SK-N-MC (cell line): ENCODE measurements at places on chromosomes 2 and 18.

DNA sequence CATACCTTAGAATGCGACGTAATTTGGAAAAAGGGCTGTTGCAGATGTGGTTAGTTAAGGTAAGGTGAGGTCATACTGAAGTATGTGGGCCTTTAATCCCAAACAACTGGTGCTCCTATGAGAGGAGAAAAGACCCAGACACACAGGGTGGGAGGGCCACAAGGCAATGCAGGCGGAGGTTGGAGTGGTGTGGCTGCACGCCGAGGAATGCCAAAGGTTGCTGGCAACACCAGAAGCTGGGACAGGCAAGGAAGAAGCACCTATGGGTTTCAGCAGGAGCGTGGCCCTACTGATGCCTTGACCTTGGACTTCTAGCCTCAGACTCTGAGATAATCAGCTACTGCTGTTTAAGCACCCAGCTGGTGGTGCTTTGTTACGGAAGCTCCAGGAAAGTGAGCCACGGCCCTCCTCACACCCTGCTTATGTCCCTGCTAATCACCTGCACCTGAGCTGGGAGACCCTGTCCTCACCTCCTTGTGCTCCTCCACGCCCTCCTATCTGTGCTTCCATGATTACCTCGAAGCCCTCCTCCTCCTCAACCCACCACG lies 48.3 kb upstream of the LAMA1 start:
- DNase-seq, result no peak

- DNase-seq, result no peak
These were observed 63.8 kb upstream of the RTN4 start for GRCh38 chr2:55114082-55114481.

DNA sequence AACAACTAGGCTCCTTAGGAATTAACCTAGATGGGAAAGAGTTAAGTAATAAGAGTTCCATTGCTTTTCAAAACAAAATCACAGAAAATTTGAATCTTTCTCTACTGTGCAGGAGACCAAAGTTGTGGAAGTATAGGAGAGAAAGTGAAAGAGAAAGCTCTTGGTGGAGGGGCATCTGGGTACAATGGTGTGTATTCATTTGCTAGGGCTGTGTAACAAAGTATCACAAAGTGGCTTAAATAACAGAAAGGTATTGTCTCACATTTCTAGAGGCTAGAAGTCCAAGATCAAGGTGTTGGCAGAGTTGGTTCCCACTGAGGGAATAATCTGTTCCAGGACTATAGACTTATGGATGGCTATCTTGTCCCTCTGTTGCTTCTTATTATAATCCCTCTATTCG lies 50.5 kb upstream of the GORASP2 start:
- no peak for DNase-seq

GRCh38 chr2:121220995-121221394 lies 64.0 kb downstream of the TFCP2L1 start:
- no peak for DNase-seq

DNA sequence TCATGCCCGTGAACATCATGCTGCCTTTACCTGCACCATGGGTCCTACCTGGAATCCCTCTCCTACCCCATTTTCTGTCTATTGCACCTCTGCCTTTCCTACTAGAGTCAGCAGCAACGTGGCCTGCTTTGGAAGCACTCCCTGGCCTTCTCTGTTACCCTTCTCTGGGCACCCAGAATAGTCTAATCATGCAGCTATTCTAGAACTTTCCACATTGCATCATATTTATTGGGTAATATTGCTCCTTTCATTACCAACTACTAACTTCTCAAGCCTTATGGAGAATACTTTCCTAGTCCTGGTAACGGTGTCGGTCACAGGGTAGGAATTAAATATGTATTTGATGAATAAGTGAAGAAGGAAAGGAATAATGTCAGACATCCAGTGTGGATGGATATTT lies 33.3 kb upstream of the CREG2 start:
- no peak for DNase-seq

DNA sequence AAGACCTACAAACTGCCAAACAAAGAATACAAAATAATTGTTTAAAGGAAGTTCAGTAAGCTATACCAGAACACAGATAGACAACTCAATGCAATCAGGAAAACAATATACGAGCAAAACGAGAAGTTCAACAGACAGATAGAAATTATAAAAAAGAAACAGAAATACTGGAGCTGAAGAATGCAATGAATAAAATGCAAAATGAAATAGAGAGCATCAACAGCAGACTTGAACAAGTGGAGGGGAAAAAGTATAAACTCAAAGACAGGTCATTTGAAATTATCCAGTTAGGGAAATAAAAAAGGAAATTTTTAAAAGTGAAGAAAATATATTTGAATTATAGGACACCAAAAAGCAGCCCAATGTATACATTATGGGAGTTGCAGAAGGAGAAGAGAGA lies 43.6 kb downstream of the MDH1 start:
- DNase-seq, result no peak

DNA sequence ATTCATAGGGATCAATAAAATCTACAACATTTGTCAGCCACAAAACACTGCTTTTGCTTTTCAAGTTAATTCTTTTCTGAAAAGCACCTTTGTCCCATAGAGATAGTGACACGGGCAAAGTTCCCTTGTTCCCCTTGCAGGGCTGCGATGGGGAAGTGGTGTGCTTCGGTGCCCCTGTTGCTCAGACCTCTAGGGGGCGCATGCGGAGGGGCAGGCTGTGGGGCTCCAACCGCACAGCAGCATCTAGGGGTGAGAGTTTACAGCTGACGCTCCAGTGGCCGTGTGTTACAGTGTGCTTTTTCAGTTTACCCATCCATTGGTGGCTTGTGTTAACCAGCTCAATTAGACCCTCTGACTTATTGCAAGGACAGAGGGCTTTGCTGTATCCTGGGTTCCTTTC lies 1432.2 kb upstream of the ACVR2A start:
- no peak for DNase-seq

- no peak for DNase-seq
These were observed 36.3 kb downstream of the PREPL start for GRCh38 chr2:44324971-44325426.

DNA sequence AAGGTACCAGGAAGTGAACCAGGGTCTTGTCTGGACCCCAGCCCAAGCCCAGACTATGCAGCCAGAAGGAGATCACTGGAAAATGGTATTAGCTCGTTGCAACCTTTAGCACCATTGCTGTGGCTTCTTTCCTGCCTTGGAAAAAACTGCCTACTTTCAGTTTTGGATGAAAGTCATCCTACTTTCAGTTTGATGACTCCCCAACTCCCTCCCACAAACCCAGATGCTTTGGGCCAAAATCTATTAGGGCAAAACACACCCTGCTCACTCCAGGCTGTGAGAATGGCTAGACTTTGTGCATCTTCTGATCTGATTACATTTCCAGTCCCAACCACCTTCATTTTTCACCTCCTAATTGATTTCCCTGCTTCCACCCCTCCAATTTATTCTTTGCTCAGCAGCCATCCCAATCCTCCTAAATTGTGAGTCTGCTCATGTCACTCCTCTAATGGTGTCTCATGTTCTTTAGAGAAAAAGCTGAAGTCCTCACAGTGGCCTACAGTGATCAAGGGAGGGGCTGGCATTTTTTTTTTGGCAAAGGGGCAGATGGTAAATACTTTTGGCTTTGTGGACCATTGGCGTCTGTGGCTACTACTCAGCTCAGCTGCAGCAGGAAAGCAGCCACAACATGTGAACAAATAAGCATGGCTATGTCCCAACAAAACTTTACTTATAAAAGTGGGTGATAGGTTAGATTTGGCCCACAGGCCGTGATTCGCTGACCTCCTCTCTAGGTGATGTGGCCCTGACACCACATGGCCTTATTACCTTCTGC lies 368.7 kb downstream of the SLC4A3 start:
- no peak for DNase-seq

- DNase-seq, result no peak
These were observed 190.0 kb upstream of the SESTD1 start for GRCh38 chr2:179454443-179455171.

DNA sequence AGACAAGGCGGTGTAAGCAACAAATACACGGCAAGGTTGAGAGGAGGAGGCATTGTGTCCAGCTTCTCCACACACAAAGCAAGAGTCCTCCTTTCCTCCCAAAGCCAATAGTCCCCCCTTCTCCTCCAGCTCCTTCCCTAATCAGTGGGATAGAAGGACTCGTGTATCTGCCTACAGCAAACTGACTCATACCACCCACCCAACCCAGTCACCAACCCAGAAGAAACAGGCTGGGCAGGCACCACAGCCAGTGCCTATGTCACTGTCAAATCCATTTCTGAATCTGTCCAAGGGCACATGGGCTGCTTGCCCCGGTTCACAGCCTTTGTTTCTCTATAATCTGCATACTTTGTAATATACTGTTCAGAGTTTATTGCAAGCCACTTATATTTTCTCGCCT lies 19.2 kb upstream of the NMS start:
- DNase-seq, result no peak

- no peak for DNase-seq
These were observed 250.7 kb downstream of the VAPA start for GRCh38 chr18:10164271-10165071.

- no peak for DNase-seq
These were observed 82.0 kb upstream of the OTX1 start for GRCh38 chr2:62968668-62969067.

- no peak for DNase-seq
These were observed 19.5 kb downstream of the MARCHF4 start for GRCh38 chr2:216352653-216353270.

DNA sequence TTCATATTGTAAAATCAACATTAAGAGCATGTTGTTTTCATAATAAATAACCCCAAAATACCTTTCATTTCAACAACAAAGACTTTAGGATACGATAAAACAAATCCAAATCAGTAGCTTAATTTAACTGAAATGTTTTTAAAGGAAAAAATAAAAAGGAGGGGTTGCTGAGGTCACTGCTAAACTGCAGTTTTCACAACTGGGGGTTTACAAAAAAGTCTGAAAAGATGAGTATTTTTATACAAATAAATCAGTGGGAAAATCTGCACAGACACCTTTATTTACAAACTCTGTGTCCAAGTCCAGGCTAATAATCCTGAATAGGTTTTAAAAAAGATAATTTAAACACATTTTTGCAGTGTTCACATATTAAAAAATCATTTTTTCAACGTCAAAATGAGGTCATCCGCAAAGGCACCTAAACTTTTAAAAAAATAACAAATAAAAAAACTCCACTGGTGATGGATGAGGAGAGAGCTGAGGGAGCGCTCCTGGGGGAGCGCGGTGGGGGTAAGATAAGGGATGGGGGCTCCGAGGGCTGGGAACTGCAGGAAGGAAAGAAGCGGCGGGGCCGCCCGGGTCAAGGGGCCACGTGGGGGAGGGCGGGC lies 3.1 kb downstream of the DLX2 start:
- no peak for DNase-seq

DNA sequence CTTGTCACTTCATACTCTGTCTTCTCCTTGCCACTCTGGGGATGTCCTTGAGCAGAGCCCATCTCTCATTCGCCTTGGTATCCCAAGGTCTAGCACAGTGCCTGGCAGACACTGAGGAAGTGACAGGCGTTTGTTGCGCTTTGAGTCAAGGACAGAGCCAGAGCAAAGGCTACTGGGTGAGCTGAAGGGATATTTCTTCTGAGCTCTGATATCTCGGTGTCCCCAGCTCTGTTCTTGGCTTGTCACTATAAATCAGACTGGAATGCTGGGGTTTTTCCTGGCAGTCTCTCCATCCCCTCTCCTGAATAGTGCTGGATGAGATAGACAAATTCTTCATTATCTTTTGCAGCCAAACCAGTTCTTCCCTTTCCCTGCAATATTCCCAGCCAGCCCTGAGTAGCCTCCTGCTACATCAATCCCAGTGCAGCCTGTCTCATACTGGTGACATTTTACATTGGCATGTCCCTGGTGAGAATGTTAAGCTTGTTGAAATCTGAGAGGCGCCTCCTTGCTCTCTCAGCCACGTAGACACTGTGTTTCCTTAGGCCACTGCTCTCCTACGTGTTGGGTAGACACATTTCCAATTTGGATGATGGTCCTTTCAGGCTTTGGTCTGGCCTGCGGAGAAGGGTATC lies 61.7 kb downstream of the CTIF start:
- DNase-seq, result no peak

DNA sequence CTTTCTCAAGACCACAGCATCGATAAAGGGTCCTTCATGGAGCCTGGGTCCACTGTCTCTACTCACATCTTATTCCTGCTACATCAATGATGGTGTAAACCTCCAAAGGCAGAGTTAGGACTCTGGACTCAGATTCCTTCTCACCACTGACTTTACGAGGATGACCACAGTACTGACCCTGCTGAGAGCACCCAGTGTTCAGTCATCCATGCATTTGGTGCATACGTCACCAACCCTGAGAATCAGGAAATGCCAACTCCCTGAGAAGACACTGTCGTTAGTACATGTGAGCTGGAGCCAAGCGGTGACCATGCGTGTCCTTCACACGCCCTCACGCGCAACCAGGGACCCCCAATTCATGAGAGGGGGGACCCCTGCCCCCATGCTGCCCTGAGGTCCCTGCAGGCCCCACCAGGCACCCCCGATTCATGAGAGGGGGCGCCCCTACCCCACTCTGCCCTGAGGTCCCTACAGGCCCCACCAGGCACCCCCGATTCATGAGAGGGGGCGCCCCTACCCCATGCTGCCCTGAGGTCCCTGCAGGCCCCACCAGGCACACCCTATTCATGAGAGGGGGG lies 178.4 kb upstream of the TPO start:
- DNase-seq, result no peak

- DNase-seq, result no peak
These were observed 113.0 kb downstream of the CDH2 start for GRCh38 chr18:28063926-28064325.

DNA sequence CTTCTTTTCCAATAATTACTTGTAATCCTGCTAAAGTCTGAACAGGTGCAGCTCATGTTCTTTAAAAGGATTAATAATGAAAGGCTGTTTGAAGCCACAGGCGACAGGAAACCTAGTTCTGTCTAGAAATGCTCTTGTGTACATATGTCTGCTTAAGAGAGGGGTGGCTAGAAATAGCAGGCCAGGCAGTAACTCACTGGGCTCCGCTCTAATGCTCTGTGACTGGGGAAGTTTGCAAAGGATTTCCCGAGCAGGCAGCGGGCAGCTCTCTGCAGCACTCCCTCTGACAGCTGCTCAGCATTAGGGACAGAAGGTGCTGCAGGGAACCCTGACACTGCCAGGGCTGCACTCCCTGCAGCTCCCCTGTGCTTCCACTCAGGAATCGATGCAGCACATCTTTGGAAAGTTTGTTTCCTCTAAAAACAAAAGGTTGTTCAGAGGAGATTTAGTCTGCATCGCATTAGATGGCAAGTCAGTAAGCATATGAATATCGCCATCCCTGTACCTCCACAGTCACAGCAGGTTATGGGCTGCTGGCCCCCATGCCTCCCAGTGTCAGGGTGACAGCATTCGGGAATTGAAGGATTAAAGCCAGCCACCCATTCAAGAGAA lies 33.1 kb upstream of the TTC39C start:
- no peak for DNase-seq
